ENCODE measurements at places on chromosomes 5 and 9.

- no peak for DNase-seq
- H3K4me1 ChIP-seq = no peaks in the 10 kb centered on the region
- H3K27ac ChIP-seq = no peak overlapping the region
- no peaks in the 10 kb centered on the region for H3K27me3 ChIP-seq
Measured at GRCh38 chr9:120904978-120905301, 21.7 kb downstream of the TRAF1 start.

GRCh38 chr9:36118201-36118600, 18.3 kb upstream of the GLIPR2 start:
- no peaks in the 10 kb centered on the region for H3K4me1 ChIP-seq
- no peak for DNase-seq
- H3K4me3 ChIP-seq = no peak overlapping the region
- H3K27ac ChIP-seq = no peak overlapping the region
- no peaks in the 10 kb centered on the region for H3K36me3 ChIP-seq
- no peaks in the 10 kb centered on the region for H3K27me3 ChIP-seq

DNA sequence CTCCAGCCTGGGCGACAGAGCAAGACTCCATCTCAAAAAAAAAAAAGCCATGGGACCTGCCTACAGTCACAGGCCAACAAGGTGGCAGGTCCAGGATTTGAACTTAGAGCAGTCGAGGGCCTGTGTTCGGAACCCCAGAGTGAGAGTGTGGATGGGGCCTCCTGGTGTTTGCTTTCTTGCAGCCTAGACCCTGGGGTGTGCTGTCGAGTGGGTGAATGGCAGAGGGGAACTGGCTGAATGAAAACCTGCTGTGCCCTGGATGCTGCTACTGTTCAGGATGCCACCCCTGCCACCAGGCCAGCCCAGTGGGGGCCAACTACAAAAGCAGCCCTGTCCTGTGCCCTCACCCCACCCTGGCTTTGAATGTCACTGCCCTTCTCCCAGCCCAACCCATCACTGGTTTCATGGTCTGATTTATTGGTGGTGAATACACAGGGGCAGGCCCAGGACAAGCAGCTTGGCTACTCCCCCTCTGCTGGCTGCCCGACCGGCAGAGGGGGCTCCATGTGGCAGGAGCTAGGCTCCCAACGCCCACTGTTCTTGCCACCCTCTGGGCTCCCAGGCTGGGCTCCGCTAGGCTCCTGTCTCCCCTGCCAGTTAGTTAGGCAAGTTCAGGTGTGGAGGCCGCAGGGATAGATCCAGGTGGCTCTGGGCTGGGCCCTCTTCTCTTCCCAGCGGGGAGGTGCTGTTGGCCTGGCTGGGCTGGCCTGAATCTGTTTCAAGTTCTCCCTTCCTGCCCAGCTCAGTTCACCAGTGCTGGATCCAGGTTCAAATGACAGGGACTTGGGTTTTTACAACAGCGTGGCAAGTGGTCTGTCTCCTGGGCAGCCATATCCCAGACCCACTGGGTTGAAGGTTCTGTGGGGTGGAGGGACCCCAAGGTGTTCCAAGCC, 12.2 kb downstream of the FPGS start:
- H3K36me3 ChIP-seq = peaks cover 26% of the 10 kb centered on the region
- H3K4me3 ChIP-seq = no peak overlapping the region
- no peak for DNase-seq
- no peak overlapping the region for H3K27ac ChIP-seq
- no peaks in the 10 kb centered on the region for H3K27me3 ChIP-seq

- H3K4me1 ChIP-seq = no peaks in the 10 kb centered on the region
- no peaks in the 10 kb centered on the region for H3K36me3 ChIP-seq
- no peaks in the 10 kb centered on the region for H3K27me3 ChIP-seq
- no peak overlapping the region for H3K4me3 ChIP-seq
Measured at GRCh38 chr9:115548609-115549260, 430.8 kb upstream of the TNC start.

DNA sequence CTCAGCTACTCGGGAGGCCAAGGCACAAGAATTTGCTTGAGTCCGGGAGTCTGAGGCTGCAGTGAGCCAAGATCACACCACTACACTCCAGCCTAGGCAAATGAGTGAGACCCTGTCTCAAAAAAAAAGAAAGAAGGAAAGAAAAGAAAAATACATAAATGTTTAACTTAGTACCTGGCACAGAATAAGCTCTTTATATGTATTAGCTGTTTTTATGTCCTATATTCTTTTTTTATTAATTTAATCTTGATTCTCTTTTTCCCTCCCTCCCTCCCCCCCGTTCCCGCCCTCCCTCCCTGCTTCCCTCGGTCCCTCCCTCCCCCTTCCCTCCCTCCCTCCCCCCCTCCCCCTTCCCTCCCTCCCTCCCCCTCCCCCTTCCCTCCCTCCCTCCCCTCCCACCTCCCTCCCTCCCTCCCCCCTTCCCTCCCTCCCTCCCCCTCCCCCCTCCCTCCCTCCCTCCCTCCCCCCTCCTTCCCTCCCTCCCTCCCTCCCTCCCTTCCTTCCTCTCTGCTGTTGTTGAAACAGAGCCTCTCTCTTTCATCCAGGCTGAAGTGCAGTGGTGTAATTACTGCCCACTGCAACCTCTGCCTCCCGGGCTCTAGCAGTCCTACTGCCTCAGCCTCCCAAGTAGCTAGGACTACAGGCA, 135.8 kb upstream of the GRHPR start:
- H3K4me3 ChIP-seq = no peak overlapping the region
- no peaks in the 10 kb centered on the region for H3K36me3 ChIP-seq
- no peaks in the 10 kb centered on the region for H3K27me3 ChIP-seq
- H3K4me1 ChIP-seq = peaks cover 12% of the 10 kb centered on the region
- H3K27ac ChIP-seq = no peak overlapping the region
- DNase-seq = no peak

DNA sequence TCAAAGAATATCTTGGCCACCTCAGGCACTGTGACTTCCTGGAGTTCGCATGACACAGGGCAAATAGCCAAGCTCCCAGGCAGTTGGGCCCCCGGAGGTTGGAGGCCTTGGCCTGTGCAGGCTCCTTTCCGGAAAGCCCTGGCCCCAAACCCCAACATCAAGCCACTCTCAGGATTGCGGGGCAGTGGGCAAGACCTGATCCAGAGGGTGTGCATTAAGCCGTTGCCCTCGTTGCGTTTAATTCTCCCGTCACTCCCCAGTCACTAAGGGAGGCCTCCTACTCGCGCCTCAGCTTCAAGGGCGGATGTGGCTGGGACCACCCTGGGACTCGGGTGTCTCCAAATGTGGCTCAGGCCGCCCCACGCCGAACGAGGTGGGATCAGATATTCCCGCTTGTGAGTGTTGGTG, 60.1 kb downstream of the TMEM174 start:
- no peak overlapping the region for H3K4me3 ChIP-seq
- H3K36me3 ChIP-seq = no peaks in the 10 kb centered on the region
- H3K27ac ChIP-seq = no peak overlapping the region
- DNase-seq = no peak

GRCh38 chr5:138096363-138096762, 12.5 kb downstream of the WNT8A start:
- H3K27ac ChIP-seq = no peak overlapping the region
- DNase-seq = no peak
- H3K36me3 ChIP-seq = no peaks in the 10 kb centered on the region
- no peak overlapping the region for H3K4me3 ChIP-seq
- H3K4me1 ChIP-seq = no peaks in the 10 kb centered on the region

All from PC-9 (cell line).